ENCODE measurements at places on chromosomes 4 and X. TPM values are rescaled to one million over a fixed set of nuclear protein-coding genes. Genes with fewer than 3 reads are reported as not detected.

Gene PAGE2
- not detected for total RNA-seq

Gene IL21
- total RNA-seq = not detected

Gene BMP3
- not detected for total RNA-seq

Gene ZNF157
- total RNA-seq = 2.4 TPM

Gene SH3BP2
- total RNA-seq = 269 TPM

Gene PLRG1
- 43.6 TPM for total RNA-seq

Gene FGFR3
- not detected for total RNA-seq

Gene RAB40A
- total RNA-seq = not detected

DNA sequence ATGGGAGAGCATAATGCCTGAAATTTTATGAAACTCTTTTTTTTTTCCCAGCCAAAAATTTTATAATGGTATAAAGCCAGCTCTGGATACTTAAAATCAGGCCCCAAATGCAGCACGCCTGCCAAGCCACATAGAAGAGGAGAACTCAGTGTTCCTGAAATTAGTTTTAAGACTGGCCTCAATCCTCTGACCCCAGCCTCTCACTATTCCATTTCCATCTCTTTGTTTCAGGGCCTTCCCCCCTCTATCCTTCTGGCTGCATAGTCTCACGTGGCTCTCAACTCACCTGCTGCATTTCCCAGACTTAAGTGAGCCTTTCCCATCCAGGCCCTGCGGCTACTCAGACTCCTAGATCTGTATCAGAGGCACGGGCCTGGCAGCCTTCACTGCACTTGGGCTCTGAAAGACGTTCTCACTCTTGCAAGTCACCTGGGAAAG is 5.2 kb upstream of the CBR4 start:
- H3K4me1 ChIP-seq = no peaks in the 10 kb centered on the region
- H3K4me3 ChIP-seq = no peak overlapping the region
- DNase-seq = no peak
- H3K27ac ChIP-seq = no peak overlapping the region
- H3K36me3 ChIP-seq = no peaks in the 10 kb centered on the region

- H3K4me3 ChIP-seq = no peak overlapping the region
- H3K27ac ChIP-seq = peak overlapping the region; percentile 37
- peak; percentile 40 for DNase-seq
- H3K27me3 ChIP-seq = no peaks in the 10 kb centered on the region
- no peaks in the 10 kb centered on the region for H3K36me3 ChIP-seq
Measured at GRCh38 chrX:42944381-42944998, 166.5 kb upstream of the PPP1R2C start.

GRCh38 chr4:170388255-170388654 is 298.5 kb upstream of the AADAT start:
- DNase-seq = no peak
- no peak overlapping the region for H3K4me3 ChIP-seq
- H3K4me1 ChIP-seq = no peaks in the 10 kb centered on the region
- no peaks in the 10 kb centered on the region for H3K36me3 ChIP-seq

DNA sequence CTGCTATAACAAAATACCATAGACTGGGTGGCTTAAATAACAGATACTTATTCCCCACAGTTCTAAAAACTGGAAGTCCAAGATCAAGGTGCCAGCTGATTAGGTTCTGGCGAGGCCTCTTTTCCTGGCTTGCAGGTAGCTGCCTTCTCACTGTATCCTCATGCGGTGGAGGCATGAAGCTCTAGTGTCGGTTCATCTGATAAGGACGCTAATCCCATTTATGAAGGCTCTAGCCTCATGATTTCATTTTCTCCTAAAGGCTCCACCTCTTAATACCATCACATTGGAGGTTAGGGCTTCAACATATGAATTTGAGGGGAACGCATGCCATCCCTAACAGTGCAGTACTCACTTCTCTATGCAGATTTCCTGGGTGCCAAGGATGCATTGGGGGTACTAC is 57.9 kb upstream of the STIM2 start:
- H3K27ac ChIP-seq = no peak overlapping the region
- H3K36me3 ChIP-seq = no peaks in the 10 kb centered on the region
- H3K4me3 ChIP-seq = no peak overlapping the region
- H3K4me1 ChIP-seq = no peaks in the 10 kb centered on the region
- no peaks in the 10 kb centered on the region for H3K27me3 ChIP-seq
- DNase-seq = no peak

DNA sequence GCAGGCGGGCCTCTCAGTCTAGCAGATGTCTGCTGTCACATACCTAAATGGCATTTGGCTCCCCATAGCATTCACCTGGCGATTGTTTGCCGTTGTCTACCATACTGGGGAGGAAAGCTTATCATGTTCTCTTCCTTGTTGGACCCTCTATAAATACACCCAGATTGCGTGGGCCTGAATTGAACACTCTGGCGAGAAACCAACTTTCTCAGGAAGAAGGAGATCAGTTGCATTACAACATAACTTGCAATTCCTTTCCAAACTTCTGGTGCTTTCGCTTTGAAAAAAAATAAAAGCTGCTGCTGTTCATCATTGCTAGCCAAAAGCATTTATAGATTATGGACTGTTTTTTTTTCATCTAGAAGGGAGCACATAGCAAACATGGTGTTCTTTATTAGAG is 230.0 kb upstream of the GPC4 start:
- H3K27ac ChIP-seq = no peak overlapping the region
- DNase-seq = no peak
- no peak overlapping the region for H3K4me3 ChIP-seq
- H3K36me3 ChIP-seq = no peaks in the 10 kb centered on the region
- H3K27me3 ChIP-seq = no peaks in the 10 kb centered on the region
- H3K4me1 ChIP-seq = no peaks in the 10 kb centered on the region

GRCh38 chrX:8520791-8521190 is 56.2 kb downstream of the VCX3B start:
- DNase-seq = no peak
- H3K4me1 ChIP-seq = no peaks in the 10 kb centered on the region
- H3K36me3 ChIP-seq = no peaks in the 10 kb centered on the region
- H3K4me3 ChIP-seq = no peak overlapping the region
- no peaks in the 10 kb centered on the region for H3K27me3 ChIP-seq
- no peak overlapping the region for H3K27ac ChIP-seq

GRCh38 chr4:21543514-21543913 is 405.1 kb downstream of the KCNIP4 start:
- DNase-seq = no peak
- H3K27me3 ChIP-seq = no peaks in the 10 kb centered on the region
- no peak overlapping the region for H3K27ac ChIP-seq
- no peaks in the 10 kb centered on the region for H3K4me1 ChIP-seq

DNA sequence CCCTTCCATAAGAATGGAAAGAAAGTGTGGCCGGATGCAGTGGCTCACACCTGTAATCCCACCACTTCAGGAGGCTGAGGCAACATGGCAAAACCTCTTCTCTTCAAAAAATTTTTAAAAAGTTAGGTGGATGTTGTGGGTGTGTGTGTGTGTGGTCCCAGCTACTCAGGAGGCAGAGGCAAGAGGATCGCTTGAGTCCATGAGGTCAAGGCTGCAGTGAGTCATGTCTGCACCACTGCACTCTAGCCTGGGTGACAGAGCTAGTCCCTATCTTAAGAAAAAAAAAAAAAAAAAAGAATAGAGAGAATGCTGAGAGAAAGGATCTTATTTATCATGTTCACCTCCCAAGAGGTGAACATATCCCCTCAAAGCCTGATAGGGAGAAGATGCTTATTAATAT is 492.1 kb upstream of the SMIM31 start:
- H3K27ac ChIP-seq = no peak overlapping the region
- no peaks in the 10 kb centered on the region for H3K27me3 ChIP-seq
- no peak for DNase-seq
- no peaks in the 10 kb centered on the region for H3K4me1 ChIP-seq
- no peaks in the 10 kb centered on the region for H3K36me3 ChIP-seq
- no peak overlapping the region for H3K4me3 ChIP-seq

DNA sequence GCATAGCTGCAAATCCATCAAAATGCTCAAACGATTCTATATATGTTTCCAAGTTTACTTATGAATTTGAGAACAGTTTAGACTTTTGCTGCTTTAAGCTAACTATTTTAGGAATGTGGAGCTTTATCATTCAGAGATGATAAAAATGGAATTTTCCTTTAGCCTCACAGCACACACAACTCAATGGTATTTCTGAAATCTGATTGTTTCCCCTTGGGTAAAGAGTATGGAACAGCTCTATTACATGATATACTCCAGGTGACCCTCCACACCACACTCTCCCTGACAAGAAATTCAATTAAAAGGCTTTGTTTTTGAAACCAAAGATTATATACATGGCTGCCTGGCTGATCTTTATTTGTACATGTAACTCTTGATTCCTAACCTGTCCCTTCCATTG is 120.0 kb downstream of the LUZP4 start:
- H3K27ac ChIP-seq = no peak overlapping the region
- no peaks in the 10 kb centered on the region for H3K36me3 ChIP-seq
- no peak overlapping the region for H3K4me3 ChIP-seq
- H3K27me3 ChIP-seq = no peaks in the 10 kb centered on the region
- no peaks in the 10 kb centered on the region for H3K4me1 ChIP-seq

DNA sequence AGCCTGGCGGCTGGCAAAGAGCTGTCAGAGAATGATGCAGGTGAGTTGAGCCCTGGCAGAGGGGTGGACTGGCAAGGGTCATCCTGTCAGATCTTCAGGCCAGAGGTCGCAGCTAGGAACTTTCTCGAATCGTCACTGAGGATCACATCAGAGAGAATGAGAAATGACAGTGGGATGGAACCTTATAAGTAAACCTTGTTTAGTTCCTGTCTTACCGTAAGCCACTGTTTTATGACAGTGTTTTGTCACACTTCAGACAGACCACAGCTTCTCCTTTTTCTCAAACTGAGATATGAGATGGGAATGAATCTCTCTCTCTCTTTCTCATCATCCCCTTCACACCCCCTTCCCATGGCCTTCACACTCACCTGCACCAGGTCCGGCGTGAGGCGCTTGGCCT is 9.3 kb downstream of the DIPK2B start:
- no peak for DNase-seq
- no peak overlapping the region for H3K4me3 ChIP-seq
- H3K4me1 ChIP-seq = peaks cover 8% of the 10 kb centered on the region
- no peaks in the 10 kb centered on the region for H3K27me3 ChIP-seq
- H3K36me3 ChIP-seq = no peaks in the 10 kb centered on the region

GRCh38 chrX:119539872-119540271 is 25.3 kb downstream of the STEEP1 start:
- no peak overlapping the region for H3K4me3 ChIP-seq
- no peaks in the 10 kb centered on the region for H3K27me3 ChIP-seq
- DNase-seq = no peak
- no peaks in the 10 kb centered on the region for H3K36me3 ChIP-seq

DNA sequence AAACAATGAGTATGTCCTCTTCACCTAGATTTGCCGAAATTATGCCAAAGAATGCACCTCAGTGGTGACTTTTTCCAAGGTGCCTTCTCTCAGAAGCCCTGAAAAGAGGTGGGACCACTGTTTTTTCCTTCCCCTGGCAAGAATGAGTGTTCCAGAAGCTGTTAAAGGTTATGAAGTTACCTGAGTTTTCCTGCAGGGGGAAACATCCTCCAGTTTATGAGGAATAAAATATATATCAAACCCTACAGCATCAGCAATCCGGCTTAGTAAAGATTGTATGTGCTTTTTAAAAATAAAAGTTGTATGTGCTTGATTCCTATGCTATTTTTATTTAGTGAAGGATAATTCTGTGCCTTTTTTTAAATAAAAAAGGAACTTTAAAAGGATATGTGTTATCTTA is 73.3 kb downstream of the RBM46 start:
- no peak overlapping the region for H3K27ac ChIP-seq
- H3K36me3 ChIP-seq = no peaks in the 10 kb centered on the region
- no peak for DNase-seq
- H3K27me3 ChIP-seq = no peaks in the 10 kb centered on the region

- DNase-seq = no peak
- H3K27ac ChIP-seq = no peak overlapping the region
- H3K4me1 ChIP-seq = no peaks in the 10 kb centered on the region
- H3K27me3 ChIP-seq = no peaks in the 10 kb centered on the region
- no peak overlapping the region for H3K4me3 ChIP-seq
- no peaks in the 10 kb centered on the region for H3K36me3 ChIP-seq
Measured at GRCh38 chr4:139763672-139764071, 98.1 kb downstream of the MGST2 start.

DNA sequence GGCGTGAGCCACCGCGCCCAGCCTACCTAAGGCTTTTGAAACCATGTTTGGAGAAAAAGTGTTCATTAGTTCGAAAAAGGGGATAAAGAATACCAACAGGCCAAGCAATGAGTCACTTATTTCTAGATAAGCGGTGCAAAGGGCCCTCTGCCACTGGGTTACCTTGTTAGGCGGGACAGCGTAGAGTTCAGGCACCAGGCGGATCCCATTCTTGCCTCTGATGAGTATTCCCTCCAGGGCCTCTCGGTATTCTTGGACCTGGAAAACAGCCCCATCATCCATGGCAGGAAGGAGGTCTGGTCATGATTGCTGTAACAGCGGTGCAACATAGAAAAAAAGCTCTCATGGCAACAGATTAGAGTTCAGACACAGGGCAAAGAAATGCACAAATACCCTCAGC is 48.0 kb downstream of the PHKA2 start:
- H3K27me3 ChIP-seq = no peaks in the 10 kb centered on the region
- H3K4me1 ChIP-seq = no peaks in the 10 kb centered on the region
- H3K4me3 ChIP-seq = no peak overlapping the region
- no peak overlapping the region for H3K27ac ChIP-seq

GRCh38 chr4:55553441-55554201 is 6.9 kb upstream of the CLOCK start:
- no peaks in the 10 kb centered on the region for H3K4me1 ChIP-seq
- no peaks in the 10 kb centered on the region for H3K36me3 ChIP-seq
- no peak overlapping the region for H3K27ac ChIP-seq
- H3K4me3 ChIP-seq = no peak overlapping the region
- DNase-seq = no peak
- H3K27me3 ChIP-seq = no peaks in the 10 kb centered on the region

DNA sequence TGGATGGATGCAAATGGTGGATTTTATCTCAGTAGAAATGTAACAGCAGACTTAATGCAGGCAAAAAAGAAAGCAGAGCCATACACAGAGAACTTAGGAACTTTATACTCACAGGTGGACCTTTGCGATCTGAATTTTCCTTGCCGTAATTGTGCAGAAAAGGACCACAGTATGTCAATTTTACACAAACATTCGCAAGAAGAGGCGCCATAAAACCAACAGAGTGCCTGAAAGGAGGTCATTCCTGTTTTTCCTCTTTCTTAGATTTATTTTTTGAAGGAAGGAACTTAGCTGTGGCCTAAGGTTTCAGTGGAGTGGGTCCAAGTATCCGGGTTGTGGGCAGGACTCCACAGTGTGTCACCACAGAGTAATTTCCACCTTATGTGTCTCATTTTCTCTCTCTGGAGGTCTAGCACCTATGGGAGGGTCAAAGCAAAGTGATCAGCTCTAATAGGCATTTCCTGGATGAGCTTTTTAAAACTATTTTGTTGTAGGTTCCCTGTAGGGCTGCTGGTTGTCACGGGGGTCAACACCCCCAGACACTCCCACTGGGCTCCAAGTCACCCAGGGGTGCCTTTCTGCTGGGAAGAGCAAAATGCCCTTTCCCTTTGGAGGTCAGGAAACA is 24.7 kb upstream of the PBDC1 start:
- no peak for DNase-seq
- H3K27me3 ChIP-seq = no peaks in the 10 kb centered on the region
- peak overlapping the region; percentile 78 for H3K27ac ChIP-seq

DNA sequence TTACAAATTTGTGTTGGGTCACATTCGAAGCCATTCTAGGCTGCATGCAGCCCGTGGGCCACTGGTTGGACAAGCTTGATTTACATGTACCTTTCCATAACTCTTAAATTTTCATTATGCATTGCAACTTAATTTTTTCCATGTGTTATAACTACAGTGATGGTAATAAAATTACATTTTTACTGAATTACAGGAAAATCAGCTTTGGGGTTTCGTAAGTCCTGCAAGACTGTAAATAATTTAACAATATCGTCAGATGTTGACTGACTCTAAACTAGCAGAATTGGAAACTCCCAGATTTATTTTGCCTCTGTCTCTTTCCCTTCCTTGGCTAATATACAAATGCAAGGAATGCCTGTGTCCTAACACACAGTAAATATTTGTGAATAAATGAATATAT is 88.0 kb upstream of the RAPGEF2 start:
- no peaks in the 10 kb centered on the region for H3K27me3 ChIP-seq
- no peaks in the 10 kb centered on the region for H3K4me1 ChIP-seq
- no peaks in the 10 kb centered on the region for H3K36me3 ChIP-seq
- H3K27ac ChIP-seq = no peak overlapping the region
